ENCODE measurements at places on chromosomes 5 and 9.
A peak's percentile ranks its signal among the peaks of the same experiment; 100 is the strongest.

- DNase-seq: no peak
Observed at GRCh38 chr5:62589504-62589903, 10.9 kb downstream of the LRRC70 start.

DNA sequence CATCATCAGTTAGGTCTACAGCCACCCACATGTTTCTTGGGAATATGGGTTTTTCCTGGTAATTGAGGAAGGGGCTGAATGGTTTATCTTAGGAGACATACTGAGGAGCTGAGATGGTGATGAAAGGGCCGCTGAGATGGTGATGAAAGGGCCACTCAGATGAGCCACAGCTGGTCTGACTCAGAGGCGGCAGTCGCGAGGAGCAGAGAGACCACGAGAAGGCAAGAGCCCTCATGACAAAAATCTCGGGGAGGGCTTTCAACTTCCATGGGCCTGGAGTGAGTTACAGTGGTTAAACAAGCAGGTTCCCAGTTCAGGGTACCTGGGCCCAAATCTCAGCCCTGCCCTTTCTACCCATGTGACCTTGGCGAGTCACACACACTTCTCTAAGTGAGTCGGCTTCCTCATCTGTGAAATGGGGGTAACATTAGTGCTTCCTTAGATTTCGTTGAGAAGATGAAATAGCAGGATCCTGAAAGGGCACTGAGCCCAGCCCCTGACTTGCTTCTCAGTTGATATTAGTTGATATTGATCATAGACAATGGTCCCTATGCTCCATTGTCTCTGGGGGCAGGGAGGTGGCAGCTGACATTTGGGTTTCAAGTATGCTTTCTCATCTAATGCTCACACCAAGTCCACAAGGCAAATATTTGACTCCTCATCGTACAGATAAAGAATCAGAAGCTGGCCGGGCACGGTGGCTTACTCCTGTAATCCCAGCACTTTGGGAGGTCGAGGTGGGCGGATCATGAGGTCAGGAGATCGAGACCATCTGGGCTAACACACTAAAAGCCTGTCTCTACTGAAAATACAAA is 169.5 kb downstream of the RGS3 start:
- DNase-seq: no peak

- no peak for DNase-seq
Observed at GRCh38 chr9:6216951-6217350, 1.3 kb downstream of the IL33 start.

DNA sequence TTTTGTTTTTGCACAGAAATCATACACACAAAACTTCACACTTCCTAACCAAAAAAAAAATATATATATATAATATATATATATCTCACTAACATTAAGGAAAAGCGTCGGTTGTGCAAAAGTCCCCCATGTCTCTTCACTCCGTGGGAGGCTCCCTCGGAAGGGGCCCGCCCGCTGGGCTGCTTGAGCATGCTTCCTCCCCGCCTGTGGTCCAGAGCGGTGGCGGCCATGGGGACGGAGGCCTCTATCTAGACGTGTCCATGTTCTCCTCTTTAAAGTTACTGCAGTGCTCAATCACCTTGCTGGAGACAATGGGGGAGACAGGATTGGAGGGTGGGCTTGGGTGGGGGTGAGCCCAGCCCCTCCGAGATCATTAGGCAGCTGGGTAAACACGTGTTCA is 7.2 kb upstream of the ZDHHC12 start:
- no peak for DNase-seq

DNA sequence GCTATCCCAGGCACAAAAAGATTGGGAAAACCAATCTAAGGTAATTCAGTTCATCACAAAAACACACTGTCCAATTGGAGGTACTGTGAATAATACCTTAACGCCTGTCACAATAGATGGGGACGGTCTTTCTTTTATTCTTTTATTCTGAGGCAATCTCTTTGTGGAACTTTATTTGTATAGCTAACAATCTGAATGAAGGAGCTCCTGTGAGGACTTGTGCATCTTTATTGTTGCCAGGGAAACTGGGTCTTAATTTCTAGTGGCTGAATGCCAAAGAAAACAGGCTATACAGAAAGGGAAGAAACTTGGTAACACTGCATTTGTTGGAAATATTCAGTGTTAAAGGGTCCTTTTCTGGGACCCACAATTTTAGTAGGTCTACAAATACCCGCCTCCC is 546.9 kb upstream of the C9orf72 start:
- DNase-seq: no peak

DNA sequence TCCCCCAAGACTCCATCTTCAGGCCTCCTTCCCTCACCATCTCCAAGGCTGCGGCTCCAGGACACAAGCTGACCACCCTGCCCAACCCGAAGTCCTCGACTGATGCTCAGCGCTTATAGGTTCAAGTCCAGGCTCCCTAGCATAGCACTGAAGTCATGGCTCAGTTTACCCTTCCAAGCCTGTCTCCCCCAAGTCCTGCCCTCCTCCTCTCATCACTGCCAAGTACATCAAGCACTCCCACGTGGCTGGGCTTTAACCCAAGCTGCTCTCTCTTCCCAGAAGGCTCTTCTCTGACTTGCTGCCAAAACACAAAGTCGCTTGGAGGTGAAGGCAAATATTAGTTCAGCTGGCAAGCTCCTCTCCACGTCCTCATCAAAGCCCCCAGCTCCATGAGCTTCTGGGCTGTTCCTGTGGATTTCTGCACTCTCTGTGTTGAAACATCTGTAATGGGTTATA is 22.1 kb upstream of the MARCHF6 start:
- DNase-seq: peak; percentile 88

DNA sequence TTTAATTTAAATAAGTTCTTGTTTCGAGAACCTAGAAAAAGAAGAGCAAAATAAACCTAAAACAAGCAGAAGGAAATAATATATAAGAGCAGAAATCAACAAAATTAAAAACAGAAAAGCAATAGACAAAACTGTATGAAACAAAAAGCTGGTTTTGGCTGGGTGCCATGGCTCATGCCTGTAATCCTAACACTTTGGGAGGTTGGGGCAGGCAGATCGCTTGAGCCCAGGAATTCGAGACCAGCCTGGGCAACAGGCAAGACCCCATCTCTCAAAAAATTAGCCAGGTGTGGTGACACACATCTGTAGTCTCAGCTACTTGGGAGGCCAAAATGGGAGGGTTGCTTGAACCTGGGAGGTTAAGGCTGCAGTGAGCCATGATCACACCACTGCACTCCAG is 59.2 kb upstream of the OTP start:
- no peak for DNase-seq

- DNase-seq: no peak
Observed at GRCh38 chr9:108412755-108413154, 443.0 kb downstream of the ACTL7B start.

DNA sequence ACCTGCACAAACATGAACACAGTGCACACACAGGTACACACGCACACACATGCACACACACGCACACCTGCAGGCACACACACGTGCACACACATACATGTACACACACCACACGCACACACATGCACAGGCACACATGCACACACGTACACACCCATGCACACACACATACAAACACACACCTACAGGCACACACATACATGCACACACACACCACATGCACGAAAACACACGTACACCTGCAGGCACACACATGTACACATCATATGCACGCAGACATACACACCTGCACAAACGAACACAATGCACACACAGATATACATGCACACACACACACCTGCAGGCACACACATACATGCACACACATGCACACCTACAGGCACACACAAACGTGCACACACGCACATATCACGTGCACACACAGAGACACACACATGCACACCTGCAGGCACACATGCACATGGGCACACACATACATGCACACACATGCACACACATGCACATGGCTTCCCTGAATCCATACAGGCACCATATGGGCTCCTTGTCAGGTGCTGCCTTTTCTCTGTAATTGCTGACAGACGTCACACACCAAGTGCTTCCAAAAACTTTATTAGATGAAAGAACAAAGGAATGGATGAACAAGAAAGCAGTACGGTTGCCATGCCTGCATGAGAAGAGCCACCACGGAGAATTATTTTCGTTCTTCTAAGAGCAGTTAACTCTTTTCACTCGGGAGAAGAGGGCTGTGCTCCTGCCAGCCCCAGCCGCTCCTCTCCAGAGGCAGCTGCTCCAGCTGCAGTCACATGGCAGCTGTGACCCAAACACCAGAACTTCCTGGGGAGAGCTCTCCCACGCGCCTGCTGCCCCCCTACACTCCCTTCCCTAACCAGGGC is 57.2 kb downstream of the EXD3 start:
- no peak for DNase-seq

- no peak for DNase-seq
Observed at GRCh38 chr9:34072868-34073590, 24.3 kb upstream of the UBAP2 start.

GRCh38 chr9:70065572-70065971 is 21.9 kb downstream of the MAMDC2 start:
- no peak for DNase-seq

DNA sequence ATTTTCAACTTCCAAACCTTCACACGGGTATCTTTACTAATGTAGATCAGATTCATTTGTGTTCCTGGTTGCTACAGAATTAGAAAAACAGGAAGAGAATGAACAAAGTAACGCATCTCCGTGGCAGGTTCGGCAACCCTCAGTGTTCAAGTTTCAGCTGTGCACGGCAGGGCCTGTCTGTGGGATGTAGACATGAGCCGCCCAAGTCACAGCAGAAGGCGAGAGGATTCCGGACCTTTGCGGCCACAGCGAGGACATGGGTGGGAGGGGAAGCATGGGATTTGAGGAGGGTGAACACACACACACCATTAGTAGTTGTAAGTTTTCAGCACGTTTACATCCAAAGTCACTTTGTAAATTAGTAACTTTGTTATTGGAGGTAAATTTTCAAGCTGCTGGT is 31.7 kb upstream of the CEP72 start:
- DNase-seq: no peak

DNA sequence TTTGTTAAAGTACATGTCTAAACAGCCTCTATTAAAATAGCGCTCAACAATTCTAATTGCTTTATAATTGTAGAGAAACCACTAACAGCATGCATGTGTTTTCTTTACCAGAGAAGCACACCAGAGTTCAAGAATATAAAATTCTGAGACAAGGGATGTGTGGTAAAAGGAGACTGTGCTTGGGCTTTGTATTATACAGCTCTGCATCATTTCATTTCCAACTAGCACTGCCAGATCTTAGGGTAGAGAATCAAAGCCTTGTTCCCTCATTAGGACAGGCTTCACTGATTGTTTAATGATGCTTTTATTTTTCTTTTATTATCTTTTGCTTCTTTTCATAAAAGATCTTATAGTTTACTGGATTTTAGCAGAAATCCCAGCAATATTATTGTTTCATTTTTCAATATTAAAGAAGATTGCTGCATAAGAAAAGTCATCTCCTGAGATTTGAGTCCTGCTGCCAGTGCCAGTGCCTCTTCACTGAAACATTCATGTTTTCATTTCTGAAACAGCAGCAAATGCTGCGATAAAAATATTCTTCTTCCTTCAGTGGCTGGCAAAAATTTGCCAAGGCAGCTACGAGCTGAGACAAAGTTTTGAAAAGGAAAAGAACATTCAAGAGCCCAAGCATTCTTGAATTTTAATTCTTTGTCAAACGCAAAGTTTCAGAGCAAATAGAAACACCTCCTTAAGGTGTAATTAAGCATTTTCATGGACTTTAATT is 491.0 kb upstream of the PIK3R1 start:
- DNase-seq: no peak

DNA sequence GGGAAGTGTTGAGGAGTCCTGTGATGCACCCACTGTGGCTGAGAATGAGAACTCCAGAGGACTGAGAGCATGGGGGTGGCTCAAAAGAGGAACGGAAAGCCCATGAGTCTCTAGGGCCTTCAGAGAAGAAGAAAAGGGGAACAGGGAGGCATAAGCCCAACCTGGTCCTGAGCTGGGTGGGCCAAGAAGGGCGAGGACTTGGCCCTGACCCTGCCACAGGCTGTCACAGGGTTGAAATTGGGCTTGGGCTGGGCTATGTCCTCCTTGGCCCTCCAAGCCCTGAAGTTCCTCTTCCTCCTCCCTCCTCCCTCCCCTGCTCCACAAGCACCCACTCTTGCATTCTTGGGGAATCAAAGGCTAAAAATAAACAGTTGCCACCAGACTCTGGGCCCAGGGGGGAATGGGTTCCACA is 49.3 kb upstream of the PPARGC1B start:
- DNase-seq: no peak

GRCh38 chr9:125541840-125542243 is 165.2 kb downstream of the MAPKAP1 start:
- DNase-seq: peak; percentile 85

- no peak for DNase-seq
Observed at GRCh38 chr5:6712142-6712576, 1.1 kb upstream of the TENT4A start.

- DNase-seq: no peak
Observed at GRCh38 chr9:99274495-99274894, 52.4 kb downstream of the SEC61B start.

DNA sequence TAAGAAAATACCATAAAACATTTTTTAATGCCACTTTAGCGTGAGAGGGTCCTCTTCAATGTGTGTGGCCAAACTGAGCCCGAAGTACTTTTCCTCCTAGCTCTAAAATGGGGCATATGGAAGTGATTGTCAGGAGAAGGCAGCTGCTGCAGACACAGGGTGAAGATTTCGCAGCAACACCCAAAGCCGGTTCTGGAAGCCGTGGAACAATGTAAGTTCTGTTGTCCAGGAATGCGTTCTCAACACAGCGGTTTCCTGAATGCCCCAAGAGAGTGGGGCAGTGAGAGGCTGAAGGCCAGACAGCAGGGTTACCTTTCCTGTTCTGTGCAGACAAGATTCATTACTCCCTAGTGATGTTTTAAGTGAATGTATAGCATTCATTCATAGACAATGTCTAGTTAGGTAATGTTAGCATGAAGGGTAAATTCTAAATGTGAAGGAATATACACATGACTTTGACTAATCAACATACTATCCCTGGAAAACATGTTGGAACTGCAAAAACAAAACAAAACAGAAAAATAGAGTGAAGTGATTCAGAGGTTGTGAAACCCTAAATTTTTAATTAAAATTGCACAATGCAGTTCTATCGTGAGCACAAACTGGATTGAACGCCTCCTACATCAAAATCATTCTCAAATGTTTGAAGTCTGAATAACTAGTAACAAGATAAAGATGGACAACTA is 197.0 kb upstream of the SEMA6A start:
- DNase-seq: no peak

DNA sequence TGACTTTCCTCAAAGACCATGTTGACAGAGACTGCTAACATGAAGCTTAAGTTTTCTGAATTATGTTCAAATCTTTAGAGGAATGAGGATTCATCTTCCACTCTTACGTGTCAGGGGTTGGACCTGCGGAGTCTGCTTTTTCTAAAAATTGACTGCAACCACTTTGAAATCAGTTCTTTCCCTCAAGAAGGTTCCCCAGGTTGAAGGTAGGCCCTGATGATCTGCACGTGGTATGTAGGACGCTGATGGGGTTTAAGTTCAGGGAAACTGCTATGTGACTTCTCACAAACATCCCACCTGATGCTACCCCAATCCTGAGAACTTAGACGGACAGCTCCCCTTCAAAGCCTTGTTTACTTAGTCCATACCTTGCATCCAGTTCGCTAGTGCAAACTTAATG is 7.2 kb downstream of the RACK1 start:
- DNase-seq: no peak
